ENCODE measurements at places on chromosomes 6 and 20.
A peak's percentile ranks its signal among the peaks of the same experiment; 100 is the strongest.

GRCh38 chr20:1185790-1186334, 1.1 kb upstream of the TMEM74B start:
- peak; percentile 72 for DNase-seq

DNA sequence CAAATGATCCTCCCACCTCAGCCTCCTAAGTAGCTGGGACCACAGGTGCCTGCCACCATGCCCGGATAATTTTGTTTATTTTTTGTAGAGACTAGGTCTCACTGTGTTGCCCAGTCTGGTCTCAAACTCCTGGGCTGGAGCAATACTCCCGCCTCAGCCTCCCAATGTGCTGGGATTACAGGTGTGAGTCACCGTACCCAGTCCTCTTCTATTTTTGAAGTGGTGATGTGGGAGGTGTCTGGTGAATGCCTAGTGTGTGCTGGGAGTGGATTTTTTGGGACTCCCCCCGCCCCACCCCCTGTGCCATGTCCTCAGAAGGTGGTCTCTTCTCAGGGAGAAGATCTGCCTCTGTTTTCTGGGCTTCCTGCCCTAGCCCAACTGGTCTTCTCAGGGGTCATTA, 47.9 kb upstream of the CLDN20 start:
- DNase-seq = no peak

- DNase-seq = no peak
Observed at GRCh38 chr20:11882651-11883050, 35.0 kb upstream of the BTBD3 start.

GRCh38 chr20:8876366-8876765, 192.5 kb upstream of the PLCB4 start:
- DNase-seq = no peak

- no peak for DNase-seq
Observed at GRCh38 chr6:43965628-43966373, 161.5 kb downstream of the MRPL14 start.

DNA sequence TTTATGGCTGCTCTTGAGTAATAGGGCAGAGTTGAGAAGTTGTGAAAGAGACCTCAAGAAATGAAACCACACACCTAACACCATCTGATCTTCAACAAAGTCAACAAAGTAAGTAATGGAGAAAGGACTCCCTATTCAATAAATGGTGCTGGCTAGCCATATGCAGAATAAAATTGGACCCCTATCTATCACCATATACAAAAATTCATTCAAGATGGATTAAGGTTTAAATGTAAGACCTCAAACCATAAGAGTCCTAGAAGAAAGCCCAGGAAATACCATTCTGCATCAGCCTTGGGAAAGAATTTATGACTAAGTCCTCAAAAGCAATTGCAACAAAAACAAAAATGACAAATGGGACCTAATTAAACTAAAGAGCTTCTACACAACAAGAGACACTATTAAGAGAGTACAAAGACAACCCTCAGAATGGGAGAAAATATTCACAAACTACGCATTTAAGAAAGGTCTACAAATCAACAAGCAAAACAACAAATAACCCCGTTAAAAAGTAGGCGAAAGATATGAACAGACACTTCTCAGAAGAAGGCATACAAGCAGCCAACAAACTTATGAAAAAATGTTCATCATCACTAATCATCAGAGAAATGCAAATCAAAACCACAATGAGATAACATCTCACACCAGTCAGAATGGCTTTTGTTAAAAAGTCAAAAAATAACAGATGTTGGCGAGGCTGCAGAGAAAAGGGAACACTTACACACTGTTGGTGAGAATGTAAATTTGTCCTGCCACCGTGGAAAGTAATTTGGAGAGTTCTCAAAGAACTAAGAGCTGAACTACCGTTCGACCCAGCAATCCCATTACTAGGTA, 4.0 kb downstream of the MAP3K5 start:
- peak; percentile 69 for DNase-seq

DNA sequence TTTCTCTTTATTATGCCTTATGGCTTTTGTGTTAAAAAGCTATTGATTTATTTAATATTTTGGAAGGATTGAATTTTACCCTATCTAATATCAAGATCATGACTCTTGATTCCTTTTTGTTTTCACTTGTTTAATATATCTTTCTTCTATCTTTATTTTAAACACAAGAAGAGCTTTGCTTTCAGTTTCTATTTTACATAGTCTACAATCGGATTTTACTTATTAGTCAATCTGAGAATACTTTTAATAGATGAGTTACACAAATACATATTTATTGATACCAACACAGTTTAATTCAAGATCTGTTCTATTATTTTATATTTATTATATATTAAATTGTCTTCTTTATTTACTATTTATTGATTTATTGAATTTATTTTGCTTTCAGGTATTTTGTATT, 218.8 kb downstream of the ESR1 start:
- peak; percentile 39 for DNase-seq

GRCh38 chr20:20089018-20089417, 36.7 kb downstream of the CFAP61 start:
- no peak for DNase-seq

GRCh38 chr6:16898640-16899396, 137.6 kb upstream of the ATXN1 start:
- DNase-seq = no peak

DNA sequence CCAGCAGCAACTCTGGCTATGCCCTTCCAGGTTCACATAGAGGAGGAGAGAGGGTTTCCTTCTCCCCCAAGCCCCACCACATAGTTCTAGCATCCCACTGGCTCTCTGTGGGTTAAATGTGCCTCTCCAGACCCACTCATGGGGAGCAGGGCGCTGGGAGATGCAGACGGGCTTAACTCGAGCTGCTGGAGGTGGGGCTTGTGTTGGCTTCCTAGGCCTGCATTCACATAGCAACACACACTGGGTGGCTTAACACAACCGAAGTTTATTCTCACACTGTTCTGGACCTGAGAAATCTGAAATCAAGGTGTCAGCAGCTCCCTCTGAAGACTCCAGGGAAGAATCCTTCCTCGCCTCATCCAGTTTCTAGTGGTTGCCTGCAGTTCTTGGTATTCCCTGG, 33.6 kb downstream of the SLC2A10 start:
- DNase-seq = no peak

DNA sequence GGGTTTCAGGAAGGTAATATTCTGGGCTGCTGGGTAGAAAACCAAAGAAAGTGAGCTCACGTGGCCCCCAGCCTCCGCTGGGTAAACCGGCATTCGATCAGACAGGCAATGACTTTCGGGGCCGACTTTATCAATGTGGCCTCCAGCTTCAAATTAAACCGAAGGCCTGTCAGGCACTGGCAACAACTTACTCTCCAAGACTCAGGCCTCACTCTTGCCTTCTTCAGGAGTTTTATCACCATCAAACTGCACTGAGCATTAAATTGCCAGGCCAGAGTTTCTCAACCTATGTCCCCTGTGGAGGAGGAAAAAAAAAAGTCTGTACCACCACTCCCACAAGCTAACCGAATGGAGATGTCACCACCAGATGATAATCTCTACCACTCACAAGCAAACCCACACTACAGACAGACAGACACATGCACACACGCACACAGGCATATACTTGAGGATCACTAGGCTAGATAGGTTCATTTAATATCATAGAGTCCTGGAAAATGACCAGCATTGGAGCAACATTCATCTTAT, 1.1 kb upstream of the MBOAT1 start:
- peak; percentile 15 for DNase-seq

DNA sequence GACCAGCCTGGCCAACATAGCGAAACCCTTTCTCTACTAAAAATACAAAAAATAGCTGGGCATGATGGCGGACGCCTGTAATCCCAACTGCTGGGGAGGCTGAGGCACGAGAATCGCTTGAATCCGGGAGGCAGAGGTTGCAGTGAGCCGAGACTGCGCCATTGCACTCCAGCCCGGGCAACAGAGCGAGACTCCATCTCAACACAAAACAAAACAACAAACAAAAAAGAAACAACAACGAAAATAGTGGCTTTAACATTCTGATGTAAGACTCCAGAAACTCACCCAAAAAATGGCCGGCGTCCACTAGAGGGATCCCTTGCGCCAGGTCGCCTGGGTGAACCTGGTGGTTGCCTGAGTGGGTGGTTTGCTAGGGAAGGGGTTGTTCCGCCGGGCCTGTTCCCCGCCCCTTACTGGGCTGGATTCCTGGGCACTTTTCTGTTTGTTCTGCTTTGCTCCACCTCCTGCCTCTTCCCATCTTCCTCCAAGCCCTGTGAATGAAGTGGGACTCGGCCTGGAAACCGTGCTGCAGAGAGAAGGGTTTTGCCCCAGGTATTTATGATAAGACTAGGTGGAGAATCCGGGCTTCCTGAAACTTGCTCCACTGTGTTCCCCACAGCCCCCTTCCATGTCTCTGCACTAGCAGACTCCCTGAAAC, 1.5 kb downstream of the PABPC1L start:
- peak; percentile 51 for DNase-seq

GRCh38 chr6:41430875-41431274, 95.5 kb downstream of the NCR2 start:
- peak; percentile 49 for DNase-seq

DNA sequence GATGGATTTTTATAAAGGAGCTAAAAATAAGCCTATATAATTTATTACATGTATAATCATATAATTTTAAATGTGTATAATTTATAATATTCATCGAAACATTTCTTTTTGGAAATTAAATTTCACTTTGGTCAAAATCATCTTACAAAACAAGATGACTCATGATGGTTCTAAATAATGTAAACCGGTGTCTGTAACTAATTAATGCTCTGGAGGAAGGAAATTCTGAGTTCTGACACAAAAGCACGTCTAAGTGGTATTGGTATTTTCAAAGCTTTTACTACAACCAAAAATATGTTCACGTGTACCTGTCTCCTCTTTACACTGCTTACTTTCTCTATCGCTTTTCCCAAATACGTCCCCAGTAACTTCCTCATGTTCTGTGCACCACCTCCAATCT, 134.1 kb downstream of the MTHFD1L start:
- DNase-seq = no peak
